T-helper 2 cell treated with Interferon-gamma antibody and Interleukin-4, amounts not matched to agents 5 μg/mL and 100 μg/mL, for 36 hours (primary cell): ENCODE measurements at places on chromosomes 7 and 10.

- no peak for DNase-seq
Observed at GRCh38 chr10:130393342-130393741, 257.2 kb downstream of the GLRX3 start.

GRCh38 chr10:92593619-92594588, 974 bp downstream of the KIF11 start:
- no peak for DNase-seq

- no peak for DNase-seq
Observed at GRCh38 chr7:88111140-88111743, 108.6 kb downstream of the SRI start.

DNA sequence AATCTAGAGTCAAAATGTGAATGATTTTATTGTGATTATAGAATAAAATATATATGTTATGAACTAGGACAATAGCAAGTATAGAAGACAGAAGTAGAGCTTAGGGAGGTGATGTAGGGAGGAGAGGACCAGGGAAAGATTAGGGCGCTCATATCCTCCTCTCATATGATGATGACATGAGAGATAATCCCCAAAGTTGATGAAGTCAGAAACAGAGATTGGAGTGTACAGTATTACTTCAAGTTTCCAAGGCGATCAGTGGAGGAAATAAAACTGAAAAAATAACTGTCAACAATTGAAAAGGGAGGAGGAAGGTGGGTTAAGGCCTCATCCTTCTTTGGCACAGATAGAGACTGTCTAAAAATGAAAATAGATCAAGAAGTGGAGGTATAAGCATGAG, 14.9 kb downstream of the MACROH2A2 start:
- DNase-seq, result no peak

- DNase-seq, result no peak
Observed at GRCh38 chr7:140769852-140770251, 73.3 kb downstream of the NDUFB2 start.

DNA sequence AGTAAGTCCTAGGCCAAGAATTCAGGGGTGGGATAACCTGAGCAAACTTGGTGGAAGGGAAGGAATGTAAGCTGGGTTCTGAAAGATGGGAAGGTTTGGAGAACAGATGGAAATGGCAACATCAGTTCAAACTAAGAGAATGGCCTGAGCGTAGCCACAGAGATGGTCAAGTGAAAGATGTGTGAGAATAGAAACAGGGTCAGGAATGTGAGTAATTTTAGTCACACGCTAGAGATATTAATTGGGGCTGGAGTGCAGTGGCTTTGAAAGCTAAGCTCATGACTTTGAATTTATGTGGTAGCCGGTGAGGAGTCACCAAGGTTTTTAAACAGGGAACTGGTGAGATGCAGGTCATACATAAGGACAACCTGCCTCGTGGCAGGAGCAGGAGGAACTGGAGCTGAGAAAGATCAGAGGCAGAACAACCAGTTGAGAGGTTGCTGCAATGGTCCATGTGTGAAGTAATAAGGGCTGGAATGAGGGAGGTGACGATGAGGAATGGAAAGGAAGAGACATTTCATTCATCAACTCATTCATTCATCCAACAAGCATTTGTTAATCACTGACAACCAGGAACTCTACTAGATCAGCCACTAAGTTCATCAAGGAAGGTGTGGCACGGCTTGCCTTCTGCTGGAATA, 12.9 kb upstream of the SORBS1 start:
- DNase-seq, result no peak

DNA sequence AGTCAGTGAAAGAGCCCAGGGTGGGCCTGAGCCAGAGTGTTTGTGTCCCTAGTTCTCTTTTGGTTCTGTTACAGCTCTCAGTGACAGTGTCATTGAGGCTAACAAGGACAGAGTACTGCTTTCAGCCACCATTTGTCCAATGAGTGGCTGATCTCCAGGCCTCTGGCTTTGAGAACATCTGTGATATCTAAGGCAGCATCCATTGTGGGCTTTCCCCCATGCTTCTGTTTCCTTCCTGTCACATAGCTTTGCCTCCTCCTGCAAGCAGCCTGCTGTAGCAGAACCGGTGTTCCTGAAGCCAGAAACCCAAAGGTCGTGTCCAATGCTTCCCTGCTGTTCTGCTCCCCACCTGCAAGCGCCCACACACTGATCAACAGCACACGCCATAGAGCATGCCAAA, 68.4 kb downstream of the IKZF1 start:
- no peak for DNase-seq

- DNase-seq, result no peak
Observed at GRCh38 chr10:34061841-34062240, 727.4 kb upstream of the NRP1 start.

DNA sequence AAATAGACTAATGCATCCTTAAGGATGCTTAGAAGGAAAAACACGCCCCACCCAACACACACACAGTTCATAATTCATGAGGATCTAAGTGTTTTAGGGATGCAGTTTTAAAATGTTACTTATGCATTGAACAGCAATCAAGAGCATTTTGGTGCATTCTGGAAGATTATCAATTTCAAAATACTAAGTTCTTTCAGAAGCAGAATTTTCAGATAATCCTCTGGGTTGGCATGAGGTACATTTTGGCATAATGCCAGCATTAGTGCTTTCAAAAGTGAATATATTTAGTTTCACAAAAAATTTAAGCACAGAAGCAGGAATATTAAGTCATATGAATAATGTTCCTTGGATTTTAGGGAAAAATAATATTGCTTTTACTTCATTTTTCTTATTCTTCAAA, 937.1 kb downstream of the REEP3 start:
- DNase-seq, result no peak

- no peak for DNase-seq
Observed at GRCh38 chr7:36735172-36735571, 10.9 kb upstream of the AOAH start.

DNA sequence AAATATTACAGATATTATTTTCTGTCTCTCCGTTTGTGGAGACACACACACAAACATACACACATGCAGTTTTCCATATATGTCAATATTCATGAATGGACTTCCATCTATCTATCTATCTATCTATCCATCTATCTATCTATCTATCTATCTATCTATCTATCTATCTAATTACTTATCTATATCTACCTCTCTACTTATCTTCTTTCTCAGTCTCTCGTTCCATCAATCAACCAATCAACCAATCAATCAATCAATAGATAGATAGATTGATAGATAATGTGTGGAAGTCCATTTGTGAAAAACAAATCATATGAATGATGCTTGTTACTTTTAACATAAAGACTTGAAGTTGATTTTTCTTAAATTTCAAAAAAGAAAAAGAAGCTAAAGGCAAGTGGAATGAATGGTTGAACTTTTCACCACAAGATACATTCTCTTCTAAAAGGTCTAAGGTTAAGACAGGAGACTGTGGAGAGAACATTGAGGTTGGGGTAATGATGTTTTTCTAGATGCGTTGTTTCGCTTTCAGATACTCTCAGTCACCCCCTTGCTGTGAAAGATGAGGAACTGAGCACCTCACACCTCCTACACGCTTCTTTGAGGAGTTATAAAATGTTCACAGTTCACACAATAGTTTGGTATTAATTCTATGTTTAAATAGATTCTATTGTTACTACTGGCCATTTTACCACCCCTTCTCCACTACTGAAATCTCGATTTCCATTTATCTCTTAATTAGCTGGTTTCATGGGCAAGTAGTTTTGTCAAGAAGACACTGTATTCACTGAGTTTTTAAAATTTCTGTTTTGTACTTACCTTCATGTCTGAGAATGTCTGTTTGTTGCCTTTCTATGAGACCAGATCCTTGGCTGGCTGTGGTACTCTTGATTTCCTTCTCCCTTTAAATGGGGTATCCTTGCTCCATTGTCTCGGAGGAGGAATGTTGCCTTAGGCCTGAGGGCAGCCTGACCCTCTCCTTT, 114.1 kb downstream of the EMX2 start:
- DNase-seq, result peak; percentile 27

GRCh38 chr10:89032141-89032891, 41.7 kb downstream of the FAS start:
- DNase-seq, result peak; percentile 78

- no peak for DNase-seq
Observed at GRCh38 chr10:105189463-105189800, 548.3 kb downstream of the SORCS3 start.

DNA sequence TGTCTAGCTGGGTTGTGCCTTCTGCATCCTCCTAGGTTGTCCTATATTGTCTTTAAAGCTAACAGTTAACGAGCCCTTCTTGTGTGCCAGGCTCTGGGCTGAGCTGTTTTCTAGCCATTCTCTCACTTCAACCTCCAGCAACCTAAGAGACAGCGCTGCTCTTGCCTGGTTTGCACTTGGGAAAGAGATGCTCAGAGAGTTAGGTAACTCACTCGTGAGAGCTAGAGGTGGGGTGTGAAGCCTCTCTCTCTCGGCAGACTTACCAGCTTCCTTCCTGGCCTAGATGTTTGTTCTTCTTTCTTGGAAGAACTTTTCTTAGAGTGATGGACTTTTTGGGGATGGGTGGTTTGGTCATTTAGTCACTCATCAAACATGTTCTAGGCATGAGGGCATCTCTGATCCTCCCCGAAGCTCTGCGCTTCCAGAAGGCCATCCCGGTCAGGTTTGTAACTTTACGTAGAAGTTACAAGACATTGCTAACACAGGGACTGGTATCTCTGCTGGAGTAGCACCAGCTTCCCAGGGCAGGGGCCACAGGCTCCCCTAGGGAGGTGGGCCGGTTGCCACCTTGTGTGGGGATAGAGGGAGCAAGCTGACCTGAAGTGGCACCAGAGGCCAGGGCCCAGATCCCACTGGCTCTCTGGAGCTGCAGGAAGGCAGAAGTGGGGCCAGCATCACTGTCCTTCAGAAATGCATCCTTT, 14.3 kb downstream of the TSPAN15 start:
- no peak for DNase-seq

DNA sequence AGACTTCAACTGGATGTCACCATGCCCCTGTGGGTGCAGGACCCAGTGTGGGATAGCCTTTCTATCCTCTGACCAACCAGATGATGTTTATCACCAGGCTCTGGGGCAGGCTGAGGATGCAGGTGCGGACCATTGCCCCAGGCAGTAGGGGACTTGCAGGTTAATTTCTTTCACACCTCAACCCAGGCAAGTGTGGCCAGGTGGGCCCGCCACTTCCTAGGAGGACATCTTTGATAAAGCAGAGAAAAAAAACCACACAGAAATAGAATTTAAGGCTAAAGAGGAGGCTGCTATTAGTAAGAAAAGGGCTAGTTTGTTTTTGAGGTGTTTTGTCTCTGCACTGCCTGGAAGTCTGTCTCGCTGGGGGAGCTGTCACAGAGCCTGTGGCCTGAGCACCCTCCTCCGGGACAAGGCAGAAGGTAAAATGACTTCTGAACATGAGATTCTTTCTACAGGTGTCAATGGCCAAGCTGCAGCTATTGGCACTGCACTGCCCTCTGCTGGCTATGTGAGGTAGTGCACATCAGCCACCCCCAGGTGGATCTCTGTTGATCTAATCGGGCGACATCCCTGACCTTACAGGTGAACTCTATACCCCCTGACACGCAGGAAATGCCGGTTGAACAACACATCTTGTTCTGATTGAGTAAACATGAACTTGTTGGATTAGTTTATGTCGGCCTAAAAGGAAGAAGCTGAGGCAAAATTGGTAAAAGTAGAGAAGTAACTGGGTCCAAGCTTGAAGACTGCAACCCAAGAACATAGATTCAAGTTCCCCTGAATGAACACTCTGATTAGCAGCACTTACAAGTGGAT, 21.0 kb downstream of the UPP1 start:
- peak; percentile 71 for DNase-seq

DNA sequence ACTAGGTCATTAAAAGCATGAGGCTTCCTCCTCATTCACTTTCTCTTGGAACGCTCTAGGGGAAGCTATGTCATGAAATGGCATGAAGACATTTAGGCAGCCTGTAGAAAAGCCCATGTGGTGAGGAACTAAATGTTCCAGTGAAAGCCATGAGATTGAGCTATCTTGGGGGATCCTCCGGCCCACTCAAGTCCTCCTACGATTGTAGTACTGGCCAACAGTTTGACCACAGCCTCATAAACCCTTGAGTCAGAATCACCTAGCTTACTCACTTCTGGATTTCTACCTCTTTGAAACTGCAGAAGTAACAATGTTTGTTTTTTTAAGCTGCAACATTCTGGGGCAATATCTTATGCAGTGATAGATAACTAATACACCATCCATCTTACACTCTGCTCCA, 605.1 kb downstream of the SORCS1 start:
- DNase-seq, result no peak

GRCh38 chr10:30456266-30456665, 22.3 kb downstream of the MAP3K8 start:
- no peak for DNase-seq

DNA sequence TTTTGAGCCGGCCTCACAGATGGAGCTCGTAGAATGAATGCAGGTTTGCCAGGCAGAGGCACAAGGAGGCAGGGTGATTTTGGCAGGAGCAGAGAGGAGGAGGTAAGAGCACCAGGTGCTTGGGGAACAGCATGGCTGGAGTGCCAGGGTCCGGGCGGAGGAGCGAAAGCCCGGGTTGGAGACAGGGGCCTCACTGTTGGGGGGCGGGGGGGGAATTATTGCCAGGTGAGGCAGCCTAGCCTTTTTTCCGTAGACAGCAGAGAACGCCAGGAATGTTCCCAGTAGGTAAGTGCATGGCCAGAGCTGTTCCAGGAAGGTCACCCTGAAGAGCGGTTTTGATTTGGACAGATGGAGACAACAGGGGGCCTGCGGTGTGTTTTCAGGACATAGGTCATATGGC, 9.5 kb downstream of the SRRM3 start:
- no peak for DNase-seq

DNA sequence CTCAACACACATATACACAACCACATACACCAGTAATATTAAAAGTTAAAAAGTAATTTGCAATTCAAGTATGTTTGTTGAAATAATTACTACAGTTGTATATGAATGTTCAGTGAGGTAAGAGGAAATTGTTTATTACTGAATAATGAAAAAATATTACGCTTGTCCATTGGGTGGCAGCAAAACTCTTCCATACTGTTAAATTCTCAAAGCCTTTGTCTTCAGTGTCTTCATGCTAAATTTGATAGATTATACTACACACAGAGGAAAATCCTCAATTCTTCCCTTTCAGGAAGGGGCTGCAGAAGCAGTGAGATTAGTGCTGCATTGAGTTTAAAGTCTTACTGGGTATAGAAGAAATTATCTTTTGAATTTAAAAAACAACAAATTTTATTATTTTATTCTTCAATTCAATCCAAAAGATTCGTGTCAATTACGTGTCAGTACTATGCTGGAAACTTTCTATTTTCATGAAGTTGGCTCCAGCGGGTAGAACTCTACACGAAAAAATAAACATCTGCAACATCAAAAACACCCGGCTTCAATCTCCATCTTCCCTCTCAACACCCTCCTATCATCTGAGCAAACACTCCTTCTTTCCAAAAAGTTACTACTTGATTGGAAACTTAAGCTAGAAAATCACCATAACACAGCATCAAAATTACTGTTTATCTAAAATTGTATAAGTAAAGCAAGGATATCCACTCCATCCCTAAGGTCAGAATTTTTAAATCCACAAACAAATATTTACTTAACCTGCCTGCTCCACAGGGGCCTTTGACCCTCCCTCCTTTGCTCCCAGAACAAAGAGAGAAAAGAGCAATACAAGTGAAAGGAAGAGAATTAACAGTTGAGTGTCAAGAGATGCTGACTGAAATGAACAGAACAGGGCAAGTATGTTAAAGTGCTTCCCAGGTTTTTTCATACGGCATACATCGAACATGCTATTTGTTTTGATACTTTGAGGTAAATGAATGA, 37.0 kb upstream of the TES start:
- DNase-seq, result no peak

- no peak for DNase-seq
Observed at GRCh38 chr7:106623853-106624252, 37.1 kb downstream of the CCDC71L start.
